ENCODE measurements at places on chromosomes 11 and 22.

DNA sequence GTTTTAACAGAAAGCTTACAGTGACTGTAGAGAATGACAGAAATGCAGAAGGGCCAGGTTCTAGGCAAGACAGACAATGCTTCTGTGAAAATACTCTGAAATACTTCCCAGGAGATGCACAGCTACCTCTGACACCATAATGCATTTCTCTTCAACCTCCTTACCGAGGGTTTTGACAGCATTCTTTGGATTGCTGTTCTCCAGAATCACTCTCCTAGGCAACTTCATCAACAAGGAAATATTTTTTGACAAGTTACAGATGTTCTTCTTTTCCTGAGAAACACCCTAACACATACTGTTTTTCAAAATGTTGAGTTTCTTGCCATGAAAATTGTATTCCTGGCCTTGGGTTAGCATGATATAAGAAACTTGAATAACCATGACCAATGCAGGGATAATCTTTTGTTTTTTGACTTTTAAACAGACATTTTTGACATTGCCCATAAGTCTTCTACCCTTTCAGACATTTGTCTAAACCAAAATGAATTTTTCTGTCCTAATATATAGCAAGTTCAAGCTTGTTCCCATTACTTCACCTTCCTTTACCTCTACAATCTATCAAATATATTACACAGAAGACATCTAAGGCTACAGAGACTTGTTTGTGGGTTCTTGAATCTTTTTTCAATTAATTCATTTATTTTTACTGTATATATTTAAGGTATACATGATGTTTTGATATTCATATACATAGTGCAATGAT is 108.1 kb downstream of the CCDC34 start:
- DNase-seq: no peak

DNA sequence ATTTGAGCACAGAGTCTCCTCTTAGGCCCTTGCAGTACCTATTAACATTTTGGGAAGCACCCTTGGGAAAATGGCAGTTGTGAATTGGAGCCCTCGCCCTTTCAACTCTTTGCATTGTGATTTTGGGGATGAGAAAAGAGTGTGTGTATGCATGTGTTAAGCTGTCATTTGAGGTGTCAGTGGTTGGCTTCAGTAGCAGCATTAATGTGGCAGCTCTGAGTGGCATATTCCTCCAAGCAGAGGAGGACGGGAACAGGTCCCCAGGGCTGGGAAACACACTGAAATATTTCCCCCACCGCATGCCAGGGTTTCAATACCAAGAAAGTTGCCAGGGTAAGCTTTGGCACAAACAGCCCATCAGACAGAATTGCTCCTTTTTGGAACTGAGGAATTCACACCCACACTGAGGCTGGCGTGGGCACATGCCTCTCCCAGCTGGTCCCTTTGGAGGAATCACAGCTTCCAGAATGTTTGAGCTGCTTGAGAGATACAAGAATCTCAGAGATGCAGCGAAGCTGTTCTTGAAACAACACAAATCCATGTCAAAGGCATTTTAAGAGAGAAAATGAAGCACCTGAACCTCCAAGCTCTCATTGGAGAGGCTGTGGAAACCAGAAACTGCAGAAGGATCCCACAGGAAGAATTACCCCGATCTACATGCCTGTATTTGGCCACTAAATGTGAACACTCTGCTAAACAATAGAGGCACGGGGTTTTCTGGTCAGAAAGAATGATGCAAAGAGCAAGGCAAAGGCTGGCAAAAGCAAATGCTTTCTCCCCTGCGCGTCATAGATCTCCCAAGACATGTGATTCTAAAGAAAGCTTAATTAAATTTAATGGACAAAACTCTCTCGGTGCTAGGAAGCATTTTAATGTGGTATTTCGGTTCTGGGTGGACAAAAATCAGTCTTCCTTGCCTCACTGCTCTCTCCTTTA is 67.2 kb upstream of the RCN1 start:
- no peak for DNase-seq

GRCh38 chr22:50044485-50045118 is 13.5 kb downstream of the TTLL8 start:
- no peak for DNase-seq

DNA sequence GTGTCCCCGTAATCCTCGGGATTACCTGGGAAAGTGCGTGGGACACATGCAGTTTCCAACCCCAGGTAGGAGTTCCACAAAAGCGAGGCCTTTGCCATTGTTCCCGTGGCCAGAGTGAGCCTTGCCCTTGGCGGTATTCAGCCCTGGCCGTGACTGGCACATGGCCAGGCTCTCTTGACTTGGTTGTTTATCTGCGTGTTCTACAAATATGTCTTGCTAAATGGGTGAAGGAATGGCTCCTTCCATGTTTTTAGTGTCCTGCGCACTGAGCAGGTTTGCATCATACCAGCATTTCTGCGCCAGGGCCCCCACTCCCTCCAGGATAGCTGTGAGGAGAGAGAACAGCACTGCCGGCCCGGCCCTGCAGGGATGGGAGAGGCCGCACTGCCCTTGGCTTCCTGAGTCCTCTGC is 20.0 kb downstream of the POLR3H start:
- no peak for DNase-seq

DNA sequence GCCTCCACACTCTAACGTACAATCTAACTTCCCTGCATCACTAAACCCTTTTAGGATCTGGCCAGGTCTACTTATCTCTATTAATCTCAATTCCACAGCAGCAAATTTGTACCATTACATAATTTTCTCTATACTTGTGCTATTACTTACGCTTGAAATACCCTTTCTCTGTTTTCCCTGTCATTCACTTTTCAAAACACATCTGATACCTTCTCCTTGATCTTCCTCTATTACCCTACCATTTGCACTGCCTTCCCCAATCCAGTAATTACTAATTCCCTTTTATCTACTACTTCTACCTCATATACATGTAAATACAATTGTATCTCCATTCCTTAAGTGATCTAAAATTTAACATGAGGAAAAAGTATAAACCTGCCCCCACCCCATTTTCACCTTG is 14.0 kb downstream of the CHORDC1 start:
- no peak for DNase-seq

GRCh38 chr11:113729456-113729855 is 23.3 kb upstream of the TMPRSS5 start:
- DNase-seq: no peak
